Stimulated activated CD4-positive, alpha-beta T cell treated with anti-CD3 and anti-CD28 coated beads, Interleukin-1b, Interleukin-23, amount 100 ng/mL, for 48 hours (primary cell): ENCODE measurements at places on chromosomes 6 and 20.

DNA sequence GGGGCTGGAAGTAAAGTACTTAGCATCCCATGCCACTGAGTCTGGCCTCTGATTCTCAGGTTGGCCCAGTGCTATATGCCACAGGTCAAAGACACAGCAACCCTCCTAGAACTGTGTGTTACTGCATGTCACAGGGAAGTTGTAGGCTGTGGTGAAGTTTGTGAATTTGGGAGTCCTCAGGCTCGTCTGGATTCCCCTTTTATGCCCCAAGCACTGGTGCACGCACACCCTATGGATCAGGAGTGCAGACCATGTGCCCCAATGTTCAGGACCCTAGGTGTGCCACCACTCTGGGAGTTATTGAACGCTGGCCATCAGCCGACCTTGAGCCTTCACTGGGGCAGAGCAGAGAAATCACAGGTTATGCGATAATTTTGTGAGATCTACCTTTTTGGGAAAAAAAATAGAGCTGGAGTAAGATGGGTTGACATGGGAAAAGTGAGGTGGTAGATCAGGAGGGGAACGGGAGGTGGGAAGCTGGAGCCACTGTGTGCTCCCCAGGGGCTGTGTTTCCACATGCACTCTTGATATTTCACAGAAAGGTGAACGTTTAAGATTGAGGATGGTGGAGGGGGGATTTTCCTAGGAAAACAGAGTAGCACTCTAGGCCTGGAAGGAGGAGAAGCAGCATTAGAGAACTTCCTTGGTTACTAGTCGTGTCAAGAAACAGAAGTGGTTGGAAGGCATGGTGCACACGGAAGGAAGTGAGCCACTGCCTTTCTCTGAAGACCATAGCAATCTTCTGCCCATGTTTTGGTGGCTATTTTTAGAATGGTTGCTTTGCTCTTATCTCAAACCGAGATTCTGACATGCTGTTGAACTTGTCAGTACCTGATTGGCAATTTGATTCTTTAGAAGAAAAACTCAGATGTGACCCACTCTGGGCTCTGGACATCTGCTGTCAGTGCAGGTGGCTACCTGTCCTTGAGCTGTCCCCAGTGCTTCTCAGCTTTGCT lies 44.1 kb downstream of the DUSP22 start:
- DNase-seq, result no peak

- DNase-seq, result no peak
Measured at GRCh38 chr6:115885636-115886366, 174.9 kb downstream of the FRK start.

GRCh38 chr6:140051521-140052512 lies 677.4 kb upstream of the CITED2 start:
- DNase-seq, result no peak

GRCh38 chr20:2026514-2026913 lies 32.7 kb upstream of the PDYN start:
- DNase-seq, result no peak

- no peak for DNase-seq
Measured at GRCh38 chr20:25511183-25511582, 74.1 kb downstream of the NINL start.

DNA sequence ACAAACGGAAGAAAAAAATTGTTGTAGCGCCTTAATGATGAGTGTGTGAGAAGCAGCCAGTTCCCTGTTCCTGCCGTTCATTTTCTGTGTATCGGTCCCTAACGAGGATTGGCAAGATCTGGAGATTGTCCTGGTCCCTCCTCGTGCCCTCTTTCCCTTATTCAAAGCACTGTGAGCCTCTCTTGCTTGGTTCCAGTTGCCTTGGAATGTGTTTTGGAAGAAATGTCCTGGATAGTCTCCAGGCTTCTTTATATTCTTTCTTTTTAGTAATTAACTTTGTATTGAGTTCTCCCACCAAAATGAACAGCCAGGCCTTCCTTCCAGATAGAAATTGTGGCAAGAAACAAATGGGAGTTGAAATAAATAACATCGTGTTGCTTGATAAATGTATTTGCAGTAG lies 348.3 kb downstream of the CDH26 start:
- DNase-seq, result no peak
